ENCODE measurements at places on chromosomes 16 and 17.
A peak's percentile ranks its signal among the peaks of the same experiment; 100 is the strongest.

DNA sequence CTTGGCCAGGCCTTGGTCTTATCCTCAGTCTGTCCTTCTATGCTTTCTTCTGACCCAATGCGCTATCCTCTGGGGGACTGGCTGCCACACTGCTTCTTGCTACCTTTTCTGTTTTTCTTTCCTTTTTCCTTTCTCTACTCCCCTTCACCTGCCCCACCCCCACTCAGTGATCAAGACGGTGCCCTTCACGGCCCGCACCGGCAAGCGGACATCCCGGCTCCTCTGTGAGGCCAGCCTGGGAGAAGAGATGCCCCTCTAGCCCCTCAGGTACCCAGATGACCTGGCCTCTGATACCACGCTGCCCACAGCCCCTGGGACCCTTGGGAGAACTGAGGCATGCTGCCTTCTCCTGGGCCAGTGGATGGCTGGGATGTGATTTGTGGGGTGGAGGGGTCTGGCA is 15.6 kb downstream of the SPATA32 start:
- DNase-seq: no peak

DNA sequence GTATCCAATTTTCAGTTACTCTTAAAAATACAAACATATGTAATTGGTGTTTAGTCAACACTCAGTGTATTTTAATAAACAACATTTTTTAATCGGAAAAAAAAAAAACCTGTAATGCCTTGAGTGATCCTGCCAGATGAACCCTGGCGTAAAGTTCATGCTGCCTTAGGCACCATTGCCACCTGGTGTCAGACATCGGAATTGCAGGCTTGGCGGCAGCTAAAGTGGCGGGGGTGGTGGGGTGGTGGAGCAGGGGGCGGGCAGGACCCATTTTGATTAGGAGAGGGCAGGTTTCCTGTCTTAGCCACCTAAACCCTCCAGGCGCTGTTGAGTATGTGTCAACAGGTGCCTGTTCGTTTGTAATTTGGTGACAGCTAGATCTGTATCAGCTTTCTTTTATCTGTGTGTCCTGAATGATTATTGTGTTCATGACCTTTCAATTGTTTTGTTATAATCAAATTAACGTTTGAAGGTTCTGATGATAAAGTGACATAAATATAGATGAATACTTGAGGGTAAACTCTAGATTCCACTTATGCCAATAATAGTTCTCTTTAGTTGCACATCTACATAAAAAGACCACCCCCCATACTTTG is 588.7 kb downstream of the CDH13 start:
- DNase-seq: no peak

DNA sequence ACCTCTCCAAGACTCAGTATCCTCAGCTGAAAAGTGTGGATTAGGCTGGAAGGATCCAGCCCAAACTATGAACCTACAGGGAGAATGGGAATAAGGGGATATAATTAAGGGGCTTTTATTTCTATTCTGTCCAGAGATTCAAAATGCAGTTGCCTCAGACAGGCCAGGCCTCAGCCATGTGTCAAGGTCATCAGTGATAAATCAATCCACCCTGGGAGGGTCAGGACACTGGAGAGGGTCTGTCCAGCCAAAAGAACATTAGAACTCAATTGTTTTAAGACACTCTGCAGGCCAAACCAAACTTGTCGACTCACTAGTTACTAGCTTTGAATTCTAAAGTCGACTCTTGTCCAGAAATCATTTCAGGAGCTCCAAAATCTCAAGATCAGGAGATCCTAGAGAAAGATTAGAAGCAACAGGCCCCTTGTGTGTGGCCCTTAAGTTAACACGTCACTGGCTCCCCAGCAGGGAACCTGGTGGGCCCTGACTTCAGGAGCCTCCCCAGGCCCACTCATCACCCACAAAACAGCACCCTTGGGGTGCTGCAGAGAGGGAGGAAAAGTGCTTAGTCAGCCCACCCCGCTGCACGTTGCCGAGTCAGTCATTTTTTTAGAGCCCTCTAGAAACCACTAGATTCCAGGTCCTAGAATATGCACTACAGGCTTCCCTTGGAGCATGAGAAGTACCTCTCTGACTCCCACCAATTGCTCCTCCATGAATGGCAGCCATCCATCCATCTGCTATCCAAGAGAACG is 156.8 kb downstream of the XYLT1 start:
- DNase-seq: no peak

GRCh38 chr16:19309178-19309577 is 23.6 kb downstream of the CLEC19A start:
- DNase-seq: no peak

- DNase-seq: no peak
Measured at GRCh38 chr17:19397556-19398041, 10.6 kb upstream of the MFAP4 start.

GRCh38 chr16:4820652-4821051 is 18.2 kb upstream of the ROGDI start:
- no peak for DNase-seq

- no peak for DNase-seq
Measured at GRCh38 chr17:36089888-36090836, at the start of gene CCL3. Gene CCL3 (minus strand): TSS chr17:36090143. CDS start chr17:36090058, 85 bp downstream.

- no peak for DNase-seq
Measured at GRCh38 chr17:79698146-79698846, 32.4 kb upstream of the ENPP7 start.

- no peak for DNase-seq
Measured at GRCh38 chr16:5944971-5945370, 847.4 kb upstream of the EEF2KMT start.

- no peak for DNase-seq
Measured at GRCh38 chr16:13080531-13080930, 179.1 kb downstream of the SHISA9 start.

DNA sequence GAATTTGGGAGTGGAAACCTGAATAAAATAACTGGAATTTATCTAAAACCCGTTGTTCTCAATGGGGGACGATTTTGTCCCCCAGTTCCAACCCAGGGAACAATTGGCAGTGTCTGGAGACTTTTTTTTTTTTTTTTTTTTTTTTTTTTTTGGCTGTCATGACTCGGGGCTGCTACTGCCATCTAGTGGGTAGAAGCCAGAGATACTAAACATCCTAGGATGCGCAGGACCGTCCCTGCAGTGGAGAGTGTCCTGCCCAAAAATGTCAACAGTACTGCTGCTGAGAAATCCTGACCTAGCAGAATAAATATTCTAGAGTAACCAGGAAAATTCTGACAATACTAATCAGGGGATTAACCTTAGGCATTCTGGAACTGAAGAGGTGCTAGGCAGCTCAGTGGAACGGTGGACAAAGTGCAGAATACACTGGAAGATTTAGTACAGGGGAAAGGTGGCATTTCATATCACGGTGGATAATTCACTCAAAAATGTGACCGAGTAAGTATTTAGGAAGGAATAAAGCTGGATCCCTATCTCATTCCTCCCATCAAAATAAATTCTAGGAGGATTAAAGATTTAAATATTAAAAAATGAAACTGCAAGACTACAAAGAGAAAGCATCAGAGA is 107.6 kb downstream of the SPECC1 start:
- DNase-seq: no peak

DNA sequence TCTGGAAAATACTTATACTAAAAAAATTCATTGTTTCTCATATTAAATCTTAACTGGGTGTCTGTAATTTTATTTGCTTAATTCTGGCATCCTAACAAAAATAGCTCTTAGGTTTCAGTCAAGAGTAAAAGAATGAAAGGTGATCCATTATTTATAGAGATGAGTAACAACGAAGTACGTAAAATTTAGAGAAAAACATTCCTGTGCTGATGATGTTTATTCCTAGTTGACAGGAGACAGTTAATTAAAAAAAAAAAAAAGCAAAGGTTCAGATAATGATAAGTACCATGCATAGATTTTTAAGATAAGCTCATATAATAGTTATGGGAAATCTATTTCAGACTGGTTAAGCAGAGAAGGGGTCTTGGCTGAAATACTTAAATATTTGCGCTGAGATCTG is 50.8 kb downstream of the ABCA9 start:
- DNase-seq: no peak

DNA sequence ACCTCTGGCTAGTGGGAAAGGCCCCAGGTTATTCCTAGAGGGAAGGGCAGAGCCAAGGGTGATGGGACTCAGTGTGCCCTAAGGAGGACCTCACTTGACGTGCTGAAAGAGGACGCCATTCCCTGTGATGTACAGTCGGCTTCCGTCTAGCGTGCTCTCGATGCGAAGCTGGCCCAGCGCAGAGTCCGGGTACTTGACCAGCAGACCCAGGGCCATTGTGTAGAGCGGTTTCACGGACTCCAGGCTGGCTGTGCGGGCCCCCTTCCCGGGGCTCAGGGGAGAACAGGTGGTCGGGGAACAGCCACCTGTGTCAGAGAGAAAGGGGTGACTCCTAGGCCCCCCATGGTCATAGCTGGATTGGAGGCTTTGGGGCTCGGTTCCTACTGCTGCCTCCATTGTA is 19.9 kb downstream of the PLEKHG4 start:
- peak; percentile 61 for DNase-seq

DNA sequence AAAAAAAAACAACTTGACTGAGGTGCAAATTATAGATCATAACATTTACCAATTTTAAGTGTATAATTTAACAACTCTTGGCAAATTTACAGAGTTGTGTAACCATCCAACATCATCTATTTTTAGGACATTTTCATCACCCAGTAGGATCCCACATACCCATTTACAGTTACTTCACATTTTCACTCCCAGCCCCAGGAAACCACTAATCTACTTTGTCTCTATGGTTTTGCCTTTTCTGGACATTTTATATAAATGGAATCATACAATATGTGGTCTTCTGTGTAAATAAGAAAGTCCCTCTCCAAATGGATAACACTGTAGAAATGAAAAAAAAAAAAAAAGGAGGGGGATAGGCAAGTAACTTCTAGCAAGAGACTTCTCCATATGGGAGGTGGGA is 26.1 kb upstream of the XYLT1 start:
- no peak for DNase-seq

DNA sequence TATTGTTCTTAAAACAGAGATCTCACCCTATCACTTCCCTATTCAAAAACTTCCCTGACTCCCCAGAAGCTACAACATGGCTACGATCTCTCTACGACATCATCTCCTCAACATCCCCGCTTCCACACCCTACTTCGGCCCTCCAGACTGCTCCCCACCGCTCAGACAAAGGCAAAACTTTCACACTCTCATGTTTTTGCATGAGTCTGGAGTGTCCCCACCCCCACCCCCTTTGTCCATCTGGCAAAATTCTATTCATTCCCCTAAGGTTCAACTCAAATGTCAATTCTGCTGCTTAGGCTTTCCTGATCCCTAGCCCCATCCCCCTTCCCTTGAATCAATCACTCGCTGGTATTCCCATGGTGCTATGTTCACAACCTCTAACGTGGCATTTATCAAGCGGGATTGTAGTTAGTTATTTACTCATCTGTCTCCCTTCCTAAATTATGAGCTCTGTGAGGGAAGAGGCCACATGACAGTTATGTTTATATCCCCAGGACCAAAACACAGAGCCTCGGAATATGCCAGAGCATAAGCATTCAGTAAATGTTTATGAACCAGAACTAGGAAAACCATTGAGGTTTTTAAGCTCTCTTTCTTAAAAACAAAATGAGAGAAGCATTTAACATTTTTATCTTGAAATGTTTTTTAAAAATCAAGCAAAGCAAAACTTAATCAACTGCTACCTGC is 55.9 kb downstream of the STX8 start:
- DNase-seq: no peak

DNA sequence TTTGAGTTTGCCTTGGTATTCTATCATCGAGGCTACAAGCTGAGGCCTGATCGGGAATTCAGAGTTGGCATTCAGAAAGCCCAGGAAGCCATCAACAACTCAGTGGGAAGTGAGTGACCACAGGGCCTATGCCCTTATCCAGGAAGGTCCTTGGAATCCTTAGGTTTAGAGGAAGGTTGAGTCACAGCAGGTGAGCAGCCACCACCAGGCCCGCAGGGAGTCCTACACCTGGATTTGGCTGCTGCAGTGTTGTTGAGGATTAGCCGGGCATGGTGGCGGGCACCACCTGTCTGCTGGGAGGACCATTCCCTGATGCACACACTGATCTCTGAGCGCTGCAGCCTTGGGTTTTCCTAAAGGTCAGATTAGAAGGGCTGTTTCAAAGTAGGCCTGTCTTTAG is 5.2 kb downstream of the ODAD4 start:
- DNase-seq: no peak

GRCh38 chr16:69839798-69840409 is 77.8 kb downstream of the WWP2 start:
- peak; percentile 70 for DNase-seq

- no peak for DNase-seq
Measured at GRCh38 chr17:55261311-55261710, 3.4 kb upstream of the HLF start.

DNA sequence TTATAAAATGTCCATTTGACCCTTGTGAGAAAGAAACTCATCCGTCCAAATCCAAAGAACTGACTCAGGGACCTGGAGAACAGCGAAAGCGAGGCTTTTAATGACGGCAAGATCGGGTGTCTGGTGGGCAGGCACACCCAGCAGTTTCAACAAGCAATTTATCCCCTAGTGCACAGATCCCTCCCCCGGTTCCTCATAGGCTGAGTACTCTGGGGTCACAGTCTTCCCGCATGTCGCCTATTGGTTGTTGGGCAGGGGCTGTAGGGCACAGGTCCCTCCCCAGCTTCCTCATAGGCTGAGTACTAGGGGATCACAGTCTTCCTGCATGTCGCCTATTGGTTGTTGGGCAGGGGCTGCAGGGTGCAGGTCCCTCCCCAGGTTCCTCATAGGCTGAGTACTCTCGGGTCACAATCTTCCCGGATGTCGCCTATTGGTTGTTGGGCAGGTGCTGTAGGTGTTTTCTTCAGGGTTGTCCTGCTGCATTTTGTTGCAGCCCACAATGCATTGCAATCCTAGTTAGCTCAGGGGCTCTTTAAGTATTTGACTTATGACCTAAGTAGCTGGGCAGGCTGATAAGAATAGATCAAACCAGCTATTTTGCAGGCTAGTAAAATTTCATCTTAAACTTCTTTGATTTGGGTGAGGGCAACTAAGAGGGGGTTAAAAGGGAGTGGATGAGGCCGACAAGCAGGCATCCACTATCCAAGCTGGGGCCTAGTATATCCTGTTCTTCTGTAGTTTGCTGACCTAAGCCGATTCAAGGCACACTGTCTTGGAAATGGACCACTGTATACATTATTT is 3.6 kb upstream of the UTS2R start:
- DNase-seq: no peak

GRCh38 chr16:57092786-57093411 is 516 bp downstream of the CPNE2 start:
- peak; percentile 84 for DNase-seq

- DNase-seq: no peak
Measured at GRCh38 chr16:22977294-22977697, 163.3 kb downstream of the HS3ST2 start.

GRCh38 chr16:1105888-1106620 is 10.0 kb upstream of the C1QTNF8 start:
- peak; percentile 79 for DNase-seq

DNA sequence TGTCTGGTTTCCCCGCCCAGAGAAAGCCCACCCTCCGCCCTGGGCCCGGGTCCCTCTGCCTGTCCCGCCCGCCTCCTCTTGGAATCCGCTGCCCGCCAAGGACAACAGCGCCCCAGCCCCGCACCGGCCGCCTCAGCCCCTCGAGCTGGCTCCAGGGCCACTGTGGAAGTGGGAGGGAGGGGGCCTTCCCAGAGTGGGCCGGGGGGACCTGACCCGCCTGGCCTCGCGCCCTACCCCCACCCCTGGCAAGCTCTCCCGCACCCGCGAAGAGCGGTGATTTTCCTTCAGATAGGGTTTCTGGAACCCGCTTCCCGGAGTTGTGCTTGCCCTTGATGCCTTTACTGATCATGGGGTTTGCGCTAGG is 2.3 kb upstream of the CBX8 start:
- DNase-seq: peak; percentile 67
